ENCODE measurements at places on chromosomes 1 and 21.

DNA sequence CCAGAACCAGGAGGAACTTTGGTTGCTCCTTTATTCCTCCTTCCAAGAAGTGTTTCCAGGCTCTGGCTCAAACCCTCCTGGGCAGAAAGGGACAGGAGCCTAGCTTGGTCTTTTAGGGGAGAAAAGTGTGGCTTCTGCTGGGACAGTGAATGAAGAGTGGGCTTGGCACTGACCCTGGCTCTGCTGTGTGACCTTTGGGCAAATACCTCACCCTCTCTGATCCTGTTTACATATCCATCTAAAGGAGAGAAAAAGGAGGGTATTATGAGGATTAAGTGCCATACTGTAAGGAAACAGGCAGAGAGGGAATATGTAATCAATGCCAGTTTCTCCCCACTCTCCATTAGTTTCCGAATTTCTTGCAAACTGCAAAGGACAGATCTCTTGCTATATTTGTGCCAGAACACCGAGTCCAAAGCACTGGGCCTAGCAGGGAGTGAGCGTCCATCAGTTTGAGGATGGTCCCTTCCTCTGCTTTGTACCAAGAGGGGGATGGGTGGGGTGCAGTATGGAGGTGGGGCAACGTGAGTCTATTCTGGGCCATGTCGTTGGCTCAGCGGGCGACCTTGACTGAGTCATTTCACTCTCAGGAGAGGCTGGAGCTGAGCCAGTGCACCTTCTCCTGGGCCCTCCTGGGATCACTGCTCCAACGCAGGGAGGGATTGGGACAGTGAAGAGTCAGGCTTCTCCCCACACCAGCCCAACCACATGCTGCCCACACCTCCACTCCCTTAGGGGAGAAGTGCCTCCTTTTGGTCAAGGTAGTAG lies 38.4 kb downstream of the IGSF21 start:
- no peak for DNase-seq

DNA sequence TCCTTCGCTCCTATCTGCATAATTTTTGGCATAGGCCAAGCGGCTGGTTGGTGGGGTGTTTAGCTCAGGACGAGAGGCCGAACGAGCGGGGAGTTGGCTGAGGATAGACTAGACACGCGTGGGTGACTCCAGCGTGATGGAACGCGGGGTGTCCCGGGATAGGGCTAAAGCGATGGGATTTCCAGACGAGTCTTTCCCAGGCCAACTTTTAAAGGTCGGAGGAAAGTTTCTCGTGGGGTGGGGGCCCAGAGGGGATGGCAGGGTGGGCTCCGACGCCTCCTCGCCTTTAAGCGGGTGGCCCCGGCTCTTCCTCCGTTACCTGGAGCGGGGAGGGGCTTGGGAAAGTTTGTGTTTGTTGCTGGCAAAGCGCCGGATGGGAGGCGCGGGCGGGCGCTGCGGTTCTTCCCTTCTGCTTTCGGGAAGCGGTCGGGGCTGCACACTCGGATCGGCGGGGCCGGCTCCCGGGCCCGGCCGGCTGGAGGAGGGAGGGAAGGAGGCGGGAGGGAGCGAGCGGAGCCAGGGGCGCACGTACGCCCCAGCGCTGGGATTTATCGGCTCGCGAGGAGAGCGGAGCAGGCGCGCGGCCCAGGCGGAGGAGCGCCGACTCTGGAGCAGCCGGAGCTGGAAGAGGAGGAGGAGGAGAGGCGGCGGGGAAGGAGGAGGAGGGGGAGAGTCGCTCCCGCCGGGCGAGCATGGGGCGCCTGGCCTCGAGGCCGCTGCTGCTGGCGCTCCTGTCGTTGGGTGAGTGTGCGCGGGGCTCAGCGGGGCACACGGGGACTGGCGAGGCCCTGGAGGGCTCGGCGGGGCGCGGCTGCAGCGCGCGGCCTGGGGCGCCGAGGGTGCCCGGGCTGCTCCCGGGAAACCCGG lies at the start of gene PTGFRN:
TSS of gene PTGFRN (plus strand) at position 405 of the 867 bp plus-strand sequence. CDS start at position 693, 288 bp downstream.
- peak; percentile 74 for DNase-seq

DNA sequence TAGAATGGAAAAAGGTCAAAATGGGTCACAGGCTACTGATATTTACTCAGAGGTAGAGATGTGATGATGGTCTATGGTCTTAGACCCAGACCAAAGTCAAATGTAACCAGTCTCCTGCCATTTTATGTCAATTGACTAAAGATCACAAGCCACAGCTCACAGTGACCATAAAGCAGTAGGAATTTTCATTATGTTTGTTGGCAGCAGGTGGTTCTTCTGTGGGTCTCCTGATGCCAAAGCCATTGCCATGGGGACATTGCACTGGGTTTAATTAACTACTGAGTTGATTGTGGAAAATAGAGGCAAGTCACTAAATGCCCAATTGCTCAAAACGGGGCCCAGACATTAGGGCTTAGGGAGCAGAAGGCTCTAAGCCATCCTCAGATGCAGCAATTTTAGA lies at the start of gene OR10K2:
TSS of gene OR10K2 (minus strand) at position 101 of the 400 bp plus-strand sequence. CDS start 5,371 bp downstream, outside the sequence.
- DNase-seq = no peak

DNA sequence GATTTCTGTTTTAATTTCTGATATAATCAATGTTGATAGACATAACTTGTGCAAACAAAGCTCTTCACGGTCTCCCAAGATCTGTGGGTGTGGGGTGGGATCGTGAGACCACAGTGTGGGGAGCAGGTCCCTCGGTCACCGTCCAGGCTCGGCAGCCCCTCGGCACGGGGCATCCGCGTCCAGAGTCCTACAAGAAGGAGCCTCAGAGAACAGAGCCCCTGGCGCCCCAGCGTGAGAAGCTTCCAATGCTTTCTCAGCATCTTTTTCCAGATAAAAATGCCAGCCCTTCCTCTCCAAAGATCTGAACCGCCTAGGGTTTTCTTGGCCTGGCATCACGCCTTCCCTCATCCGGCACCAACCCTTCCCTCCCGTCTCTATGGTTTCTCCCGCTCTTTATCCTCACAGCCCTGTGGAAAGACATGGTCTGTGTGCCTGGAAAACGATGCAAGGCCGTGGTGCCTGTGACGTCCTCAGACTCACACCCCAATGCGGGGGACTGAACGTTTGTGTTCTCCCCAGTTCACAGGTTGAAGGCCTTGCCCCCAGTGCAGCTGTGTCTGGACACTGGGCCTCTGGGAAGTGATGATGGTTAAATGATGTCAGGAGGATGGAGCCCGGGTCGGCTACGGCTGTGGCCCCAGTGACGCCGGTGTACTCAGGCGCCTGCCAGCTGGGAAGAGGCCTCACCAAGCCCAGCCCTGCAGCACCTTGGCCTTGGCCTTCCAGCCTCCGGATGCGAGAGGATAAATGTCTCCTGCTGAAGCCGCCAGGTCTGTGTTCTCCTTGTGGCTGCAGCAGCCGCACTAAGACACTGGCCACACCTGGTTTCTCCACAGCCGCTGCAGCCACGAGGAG lies 45.9 kb upstream of the COL6A2 start:
- no peak for DNase-seq

DNA sequence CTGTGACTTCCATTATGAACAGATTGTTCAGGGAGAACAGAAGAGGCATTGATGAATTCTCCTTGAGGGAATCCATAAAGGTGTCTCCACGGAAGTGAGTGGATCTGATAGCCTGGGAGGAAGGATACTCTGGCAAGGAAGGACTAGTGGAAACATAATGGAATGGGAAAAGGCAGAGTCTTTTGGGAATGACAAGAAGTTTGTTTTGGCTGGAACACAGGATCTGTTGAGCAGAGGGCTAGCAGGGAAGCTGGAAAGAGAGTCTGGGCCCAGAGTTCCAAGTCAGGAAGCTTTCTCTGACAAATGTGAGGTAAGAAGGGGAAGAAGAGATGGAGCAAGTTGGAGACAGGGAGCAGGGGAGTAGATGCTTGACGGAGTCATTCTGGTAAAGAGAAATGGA lies 8.1 kb downstream of the ADAMTS5 start:
- DNase-seq = peak; percentile 39

- DNase-seq = no peak
Observed at GRCh38 chr1:183472488-183473216, at the start of gene SMG7. Gene SMG7, plus strand, starts transcription at chr1:183472499. Its CDS starts 122 bp downstream, at chr1:183472621.

DNA sequence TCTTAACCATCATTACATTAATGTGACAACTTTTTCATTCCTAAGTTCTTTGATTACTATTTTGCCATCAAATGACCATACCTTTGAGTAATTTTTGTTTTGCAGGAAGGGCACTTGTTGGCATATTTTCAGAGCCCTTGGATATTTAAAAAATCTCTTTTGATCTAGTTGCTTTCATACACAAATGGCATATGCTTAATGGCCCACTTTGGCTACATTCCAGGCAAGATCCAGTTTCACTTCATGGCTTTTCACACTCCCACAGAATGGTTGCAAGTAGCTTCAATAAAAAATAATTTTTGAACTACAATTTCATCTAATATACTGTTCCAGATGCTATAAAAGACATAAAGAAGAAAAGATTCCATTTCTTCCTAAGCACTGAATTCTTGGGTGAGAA lies 18.1 kb downstream of the ADAM30 start:
- no peak for DNase-seq
